ENCODE measurements at places on chromosomes 4 and X.

- no peak for DNase-seq
Measured at GRCh38 chr4:100360211-100360610, 157.6 kb downstream of the EMCN start.

DNA sequence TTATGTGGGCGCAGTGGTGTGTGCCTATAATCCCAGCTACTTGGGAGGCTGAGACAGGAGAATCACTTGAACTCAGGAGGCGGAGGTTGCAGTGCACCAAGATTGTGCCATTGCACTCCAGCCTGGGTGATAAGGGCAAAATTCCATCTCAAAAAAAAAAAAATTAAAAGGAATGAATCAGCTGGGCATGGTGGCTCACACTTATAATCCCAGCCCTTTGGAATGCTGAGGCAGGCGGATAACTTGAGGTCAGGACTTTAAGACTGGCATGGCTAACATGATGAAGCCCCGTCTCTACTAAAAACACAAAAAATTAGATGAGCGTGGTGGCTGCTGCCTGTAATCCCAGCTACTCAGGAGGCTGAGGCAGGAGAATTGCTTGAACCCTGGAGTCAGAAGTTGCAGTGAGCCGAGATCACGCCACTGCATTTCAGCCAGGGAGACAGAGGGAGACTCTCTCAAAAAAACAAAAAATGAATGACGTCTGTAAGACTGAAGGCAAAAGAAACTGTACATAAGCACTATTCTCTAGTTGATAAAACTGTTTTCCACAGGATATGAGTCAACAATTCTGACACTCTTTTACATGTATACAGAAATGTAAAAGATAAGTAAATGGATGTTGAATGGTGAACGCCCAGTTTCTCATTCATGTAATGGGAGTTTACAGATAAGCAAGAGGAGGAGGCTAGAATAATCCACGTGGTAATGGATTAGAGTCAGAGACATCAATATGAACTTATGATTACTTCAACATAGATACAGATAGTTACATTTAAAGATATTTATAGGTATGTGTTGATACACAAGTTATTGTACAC is 22.2 kb downstream of the CENPC start:
- no peak for DNase-seq

- DNase-seq: no peak
Measured at GRCh38 chrX:16862829-16863228, 7.3 kb downstream of the RBBP7 start.

GRCh38 chrX:13473442-13474163 is 95.8 kb upstream of the EGFL6 start:
- DNase-seq: no peak

DNA sequence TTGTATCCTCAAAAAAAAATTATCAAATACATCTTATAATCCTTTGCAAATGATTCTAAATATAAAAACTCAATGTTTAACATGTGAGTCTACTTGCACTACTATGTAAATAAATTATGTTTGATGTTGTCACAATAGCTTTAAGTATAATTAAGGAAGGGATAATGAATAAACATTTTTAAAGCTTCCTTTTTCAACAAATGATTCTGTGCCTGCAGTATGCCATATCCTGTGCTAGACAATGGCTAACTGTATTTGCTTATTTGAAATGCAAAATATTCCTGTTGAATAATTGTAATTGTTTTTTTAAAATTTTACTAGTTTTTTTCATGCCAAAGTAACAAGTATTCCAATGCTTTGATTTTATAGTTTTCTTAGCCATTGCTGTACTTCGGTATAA is 59.0 kb upstream of the NDUFC1 start:
- no peak for DNase-seq

DNA sequence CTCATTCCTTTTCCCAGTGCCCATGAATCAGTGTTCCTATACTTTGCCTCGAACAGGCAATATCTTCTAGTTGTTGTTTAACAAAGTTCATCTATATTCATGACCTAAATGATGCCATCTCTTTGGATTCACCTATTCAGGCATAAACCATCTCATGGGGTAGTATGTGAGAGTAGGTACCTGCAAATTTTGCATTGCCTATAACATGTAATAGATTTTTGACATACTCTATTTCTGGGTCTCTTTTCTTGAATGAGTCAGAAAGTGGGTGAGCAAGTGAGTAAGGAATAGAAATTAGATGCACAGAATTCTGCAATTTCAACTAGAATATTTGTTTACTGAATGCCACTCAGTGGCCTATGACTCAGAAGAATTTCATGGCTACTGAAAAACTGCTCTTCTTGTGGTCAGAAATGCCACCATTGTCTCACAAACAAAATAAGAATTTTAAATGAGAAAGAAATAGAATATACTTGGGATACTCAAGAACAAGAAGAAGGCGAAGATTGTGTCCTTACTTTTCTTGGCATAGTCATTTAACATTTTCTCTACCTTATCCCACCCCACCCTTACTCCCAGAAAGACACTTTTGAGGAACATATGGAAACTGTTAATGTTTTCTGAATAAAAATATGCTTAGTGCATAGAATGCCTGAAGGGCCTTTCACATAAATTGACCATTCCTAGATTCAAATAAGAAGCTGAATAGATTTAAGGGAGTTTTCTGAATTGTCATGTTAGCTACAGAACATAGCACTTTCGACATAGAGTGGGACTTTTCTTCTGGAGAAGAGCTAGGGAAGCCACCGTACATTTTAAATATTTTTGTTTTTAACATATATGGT is 86.8 kb downstream of the HHIP start:
- DNase-seq: no peak

DNA sequence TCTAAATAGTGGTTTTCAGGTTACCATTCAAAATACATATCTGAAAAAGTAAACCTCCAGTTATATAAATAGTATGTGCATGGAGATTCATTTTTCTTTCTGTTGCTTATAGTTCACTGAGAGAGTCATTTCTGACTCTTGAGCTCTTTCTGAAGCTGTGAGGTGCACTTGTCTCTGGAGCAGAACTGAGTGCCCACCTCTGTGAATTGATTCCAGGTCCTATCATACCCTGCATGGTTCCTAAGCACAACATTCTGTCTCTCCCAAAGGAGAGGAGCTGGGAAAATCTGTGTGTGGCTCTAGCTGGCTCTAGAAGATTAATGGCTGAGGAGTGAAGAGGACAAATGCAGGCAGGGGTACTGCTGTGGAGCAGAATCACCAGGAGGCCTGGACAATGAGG is 161.6 kb upstream of the HCCS start:
- DNase-seq: no peak

DNA sequence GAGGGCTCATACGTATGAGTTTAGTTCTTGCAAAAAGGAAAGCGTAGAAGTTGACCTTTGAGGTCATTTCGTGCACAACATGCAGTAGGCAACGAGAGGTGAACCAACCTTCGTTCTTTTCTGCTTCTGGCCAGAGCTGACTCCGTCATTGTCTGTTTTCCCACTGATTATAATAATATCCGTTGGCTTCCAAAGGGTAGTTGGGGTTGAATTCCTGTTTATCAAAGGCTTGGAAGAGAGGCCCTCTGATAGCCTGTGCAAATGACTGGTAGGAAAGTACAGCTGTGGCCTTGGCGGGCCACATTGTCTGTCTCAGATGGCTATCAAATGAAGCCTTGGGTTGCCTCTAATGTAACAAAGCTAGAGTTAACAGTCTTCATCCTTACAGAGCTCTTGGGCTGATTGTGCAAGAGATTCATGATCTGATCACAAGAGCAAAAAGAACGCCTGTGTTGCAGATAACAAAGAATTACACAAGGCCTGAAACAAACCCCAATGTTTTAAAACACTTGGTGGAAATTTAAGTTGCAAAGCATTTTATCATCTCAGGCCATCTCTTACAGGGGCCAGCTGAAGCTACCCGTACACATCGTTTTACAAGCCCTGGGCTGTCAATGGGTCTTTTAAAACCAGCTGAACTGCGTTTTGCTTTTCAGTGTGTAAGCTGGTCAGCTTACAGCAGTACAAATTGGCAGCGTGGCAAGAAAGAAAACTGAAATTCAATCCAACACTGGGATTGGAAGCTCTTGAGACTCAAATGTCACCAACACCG is 46.1 kb upstream of the FAM9C start:
- DNase-seq: no peak

DNA sequence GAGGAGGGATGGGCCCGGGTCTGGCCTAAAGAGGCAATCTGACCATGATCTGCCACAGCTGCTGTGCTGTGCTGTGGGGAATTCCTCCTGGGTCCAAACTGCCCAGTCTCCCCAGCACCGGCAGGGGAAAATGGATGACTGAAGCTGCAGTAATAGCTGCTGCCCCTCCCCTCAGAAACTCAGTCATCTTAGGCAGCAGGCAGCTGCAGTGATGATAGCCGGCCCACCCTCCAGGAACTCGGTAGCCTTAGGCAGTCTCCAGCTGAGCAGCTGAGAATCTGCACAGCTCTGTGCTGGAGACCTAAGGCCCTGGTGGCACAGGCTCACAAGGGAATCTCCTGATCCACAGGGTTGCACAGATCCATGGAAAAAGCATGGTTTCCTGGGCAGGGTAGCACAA is 113.4 kb upstream of the USP38 start:
- DNase-seq: no peak

- no peak for DNase-seq
Measured at GRCh38 chr4:130636486-130636885, 1540.5 kb downstream of the C4orf33 start.

DNA sequence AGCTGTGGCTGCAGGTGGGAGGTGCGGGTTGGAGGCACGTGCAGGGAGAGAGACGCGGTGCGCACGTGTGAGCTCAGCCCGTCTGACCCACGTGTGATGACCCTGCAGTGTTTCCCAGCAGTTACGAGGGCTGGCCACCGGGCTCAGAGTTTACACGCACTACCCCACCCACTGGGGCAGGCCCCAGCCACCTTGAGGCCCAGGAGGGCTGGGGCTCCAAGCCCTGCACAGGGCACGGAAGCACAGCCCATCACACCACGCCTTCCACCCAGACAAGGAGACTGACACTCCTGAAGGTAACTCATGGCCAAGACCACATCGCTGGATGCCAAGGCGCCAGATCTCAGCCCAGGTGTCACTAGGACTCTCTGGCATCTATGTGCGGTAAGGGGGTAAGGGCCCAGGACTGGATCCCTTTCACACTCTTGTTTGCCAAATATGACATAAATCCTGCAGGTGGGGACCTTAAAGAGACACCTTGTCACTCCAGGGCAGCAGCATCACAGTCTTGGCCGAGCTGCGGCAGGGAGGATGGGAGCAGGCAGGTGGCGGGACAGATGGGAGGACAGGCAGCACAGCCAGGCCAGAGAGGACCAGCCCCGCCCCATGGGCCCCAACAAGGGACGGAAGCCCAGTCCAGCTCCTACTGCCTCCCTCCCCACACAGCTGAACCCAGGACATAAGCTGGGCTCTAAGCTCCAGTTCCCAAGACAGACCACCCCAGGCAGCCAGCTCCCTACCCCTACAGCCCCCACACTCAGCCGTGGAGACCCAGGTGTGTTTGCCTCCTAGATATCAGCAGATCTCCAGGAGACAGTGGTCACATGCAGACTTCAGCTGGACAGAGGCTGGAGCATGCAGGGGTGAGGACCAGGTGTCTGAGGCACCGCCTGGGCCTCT is 56.8 kb downstream of the ZFYVE28 start:
- DNase-seq: no peak

DNA sequence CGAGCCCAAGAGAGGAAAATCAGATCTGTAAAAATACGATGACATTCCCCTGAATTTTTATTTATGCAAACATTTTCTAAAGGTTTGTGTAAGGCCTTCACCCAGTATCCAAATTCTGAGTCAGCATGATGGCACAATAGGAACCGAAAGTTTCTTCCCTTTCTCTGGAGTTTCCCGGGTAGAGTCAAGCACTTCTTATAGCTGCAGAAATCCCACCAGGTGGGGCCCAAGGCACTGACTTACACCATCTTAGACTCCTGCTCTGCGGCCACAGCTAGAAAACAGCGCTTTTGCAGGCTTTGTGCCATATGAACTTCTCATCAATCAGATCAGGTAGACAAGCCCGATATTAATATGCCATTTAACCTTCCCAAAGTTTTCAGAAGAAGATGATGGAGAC is 13.4 kb downstream of the LEF1 start:
- DNase-seq: no peak
